ENCODE measurements at places on chromosomes 12 and 14.

- DNase-seq = no peak
Observed at GRCh38 chr12:119808441-119808840, 68.7 kb downstream of the CIT start.

DNA sequence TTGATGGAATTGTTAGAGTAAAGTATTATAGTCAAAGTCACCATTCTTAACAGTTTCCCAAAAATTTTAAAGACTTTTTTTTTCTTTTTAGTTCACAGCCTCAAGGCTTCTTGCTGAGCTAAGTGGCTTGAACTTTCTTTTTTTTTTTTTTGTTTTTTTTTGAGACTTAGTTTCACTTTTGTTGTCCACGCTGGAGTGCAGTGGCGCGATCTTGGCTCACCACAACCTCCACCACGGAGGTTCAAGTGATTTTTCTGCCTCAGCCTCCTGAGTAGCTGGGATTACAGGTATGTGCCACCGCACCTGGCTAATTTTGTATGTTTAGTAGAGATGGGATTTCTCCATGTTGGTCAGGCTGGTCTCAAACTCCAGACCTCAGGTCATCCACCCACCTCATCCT lies 92.8 kb downstream of the SETD3 start:
- no peak for DNase-seq

- DNase-seq = no peak
Observed at GRCh38 chr14:84929086-84929485, 600.9 kb upstream of the FLRT2 start.

GRCh38 chr12:106705971-106706370 lies 68.5 kb upstream of the RIC8B start:
- no peak for DNase-seq

All from fibroblast of gingiva (primary cell).